Smooth muscle cell of the coronary artery (primary cell): ENCODE measurements at places on chromosomes 5 and 9. TPM values are rescaled to one million over a fixed set of nuclear protein-coding genes. Genes with fewer than 3 reads are reported as not detected.

FBP2 gene
- total RNA-seq: not detected in 2 replicates

OSMR gene
- 35.7 and 58.7 TPM in 2 replicates for total RNA-seq

AIF1L gene
- total RNA-seq: 0.23 and 1.3 TPM in 2 replicates

IL17B gene
- not detected in 2 replicates for total RNA-seq

PFDN1 gene
- total RNA-seq: 21.6 and 48.4 TPM in 2 replicates

SLC22A4 gene
- 1.5 and 3.8 TPM in 2 replicates for total RNA-seq

CTXN3 gene
- not detected in 2 replicates for total RNA-seq

OBP2A gene
- not detected in 2 replicates for total RNA-seq

PCDHAC1 gene
- total RNA-seq: under 0.01 and 0.35 TPM in 2 replicates

SPINK7 gene
- not detected in 2 replicates for total RNA-seq

TAF11L12 gene
- not detected in 2 replicates for total RNA-seq

APC gene
- 41.9 and 58.3 TPM in 2 replicates for total RNA-seq

MYMK gene
- total RNA-seq: not detected in 2 replicates

PTGR1 gene
- total RNA-seq: 37.2 and 52.6 TPM in 2 replicates

GBGT1 gene
- 3.5 and 7.7 TPM in 2 replicates for total RNA-seq

BRIX1 gene
- total RNA-seq: 18.6 and 23.2 TPM in 2 replicates

ENHO gene
- 0.12 TPM in 1 of 2 replicates, not detected in the other for total RNA-seq

ODF2 gene
- 41.1 and 44.3 TPM in 2 replicates for total RNA-seq
